ENCODE measurements at places on chromosomes 2 and 18.
A peak's percentile ranks its signal among the peaks of the same experiment; 100 is the strongest.

DNA sequence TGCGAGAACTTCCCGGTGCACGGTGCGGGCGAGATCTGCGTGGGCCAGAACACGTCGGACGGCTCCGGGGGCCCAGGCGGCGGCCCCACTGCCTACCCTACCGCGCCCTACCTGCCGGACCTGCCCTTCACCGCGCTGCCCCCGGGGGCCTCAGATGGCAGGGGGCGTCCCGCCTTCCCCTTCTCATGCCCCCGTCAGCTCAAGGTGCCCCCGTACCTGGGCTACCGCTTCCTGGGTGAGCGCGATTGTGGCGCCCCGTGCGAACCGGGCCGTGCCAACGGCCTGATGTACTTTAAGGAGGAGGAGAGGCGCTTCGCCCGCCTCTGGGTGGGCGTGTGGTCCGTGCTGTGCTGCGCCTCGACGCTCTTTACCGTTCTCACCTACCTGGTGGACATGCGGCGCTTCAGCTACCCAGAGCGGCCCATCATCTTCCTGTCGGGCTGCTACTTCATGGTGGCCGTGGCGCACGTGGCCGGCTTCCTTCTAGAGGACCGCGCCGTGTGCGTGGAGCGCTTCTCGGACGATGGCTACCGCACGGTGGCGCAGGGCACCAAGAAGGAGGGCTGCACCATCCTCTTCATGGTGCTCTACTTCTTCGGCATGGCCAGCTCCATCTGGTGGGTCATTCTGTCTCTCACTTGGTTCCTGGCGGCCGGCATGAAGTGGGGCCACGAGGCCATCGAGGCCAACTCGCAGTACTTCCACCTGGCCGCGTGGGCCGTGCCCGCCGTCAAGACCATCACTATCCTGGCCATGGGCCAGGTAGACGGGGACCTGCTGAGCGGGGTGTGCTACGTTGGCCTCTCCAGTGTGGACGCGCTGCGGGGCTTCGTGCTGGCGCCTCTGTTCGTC, 1.7 kb downstream of the FZD7 start:
- DNase-seq, result no peak

DNA sequence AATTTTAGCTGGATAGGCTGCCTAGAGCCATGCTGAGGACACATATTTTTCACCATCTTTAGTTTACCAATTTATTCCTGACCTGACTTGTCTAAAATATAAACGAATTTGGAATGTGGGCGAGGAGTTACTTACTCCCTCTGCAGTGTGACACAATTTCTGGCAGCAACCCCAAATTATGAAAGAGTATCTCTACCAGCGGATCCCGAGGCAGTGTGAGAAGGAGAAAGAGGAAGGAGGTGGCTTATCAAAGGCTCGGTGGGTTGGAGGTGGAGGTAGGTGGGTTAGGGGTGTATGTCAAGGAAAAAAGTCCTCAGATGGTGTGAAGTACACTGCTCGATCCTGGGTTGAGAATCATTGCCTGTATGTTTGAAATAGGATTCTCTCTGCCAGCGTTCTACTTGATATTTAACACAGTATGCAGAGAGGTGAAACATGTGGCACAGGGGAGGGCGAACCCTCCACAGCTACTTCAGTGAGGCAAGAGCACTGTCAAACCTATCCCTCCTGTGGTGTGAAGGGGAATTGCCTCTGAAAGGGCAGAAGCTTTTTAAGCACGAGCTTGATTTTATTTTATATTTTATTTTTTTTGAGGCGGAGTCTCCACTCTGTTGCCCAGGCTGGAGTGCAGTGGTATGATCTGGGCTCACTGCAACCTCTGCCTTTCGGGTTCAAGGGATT, 76.0 kb downstream of the RFTN2 start:
- no peak for DNase-seq

DNA sequence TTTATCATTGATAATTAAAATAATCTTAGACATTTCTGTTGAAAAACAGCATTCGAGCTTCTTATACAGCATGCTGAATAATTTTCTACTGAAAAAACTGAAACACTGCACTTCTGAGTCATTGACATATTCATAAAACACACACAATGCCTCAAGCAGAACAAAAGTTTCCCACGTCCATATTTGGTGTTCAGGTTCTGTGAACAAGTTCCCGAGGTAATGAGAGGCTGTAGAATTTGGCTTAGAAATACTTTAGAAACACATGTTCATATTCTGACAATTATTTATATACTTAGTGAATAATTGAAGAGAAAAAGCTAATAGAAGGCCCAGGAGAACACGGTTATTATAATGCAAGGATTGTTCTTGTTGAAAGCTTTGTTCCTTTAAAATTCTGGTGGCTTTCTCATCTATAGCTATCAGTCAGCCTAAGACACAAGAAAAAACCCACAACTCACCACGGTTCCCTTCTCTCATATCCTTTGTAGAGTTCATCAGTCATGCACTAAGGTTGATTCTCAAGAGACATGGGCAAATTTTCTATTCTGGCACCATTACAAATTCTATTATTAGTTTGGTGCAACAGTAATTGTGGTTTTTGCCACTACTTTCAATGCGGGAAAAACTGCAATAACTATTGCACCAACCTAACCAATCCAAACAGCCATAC, 194.4 kb downstream of the TMX3 start:
- DNase-seq, result peak; percentile 31

DNA sequence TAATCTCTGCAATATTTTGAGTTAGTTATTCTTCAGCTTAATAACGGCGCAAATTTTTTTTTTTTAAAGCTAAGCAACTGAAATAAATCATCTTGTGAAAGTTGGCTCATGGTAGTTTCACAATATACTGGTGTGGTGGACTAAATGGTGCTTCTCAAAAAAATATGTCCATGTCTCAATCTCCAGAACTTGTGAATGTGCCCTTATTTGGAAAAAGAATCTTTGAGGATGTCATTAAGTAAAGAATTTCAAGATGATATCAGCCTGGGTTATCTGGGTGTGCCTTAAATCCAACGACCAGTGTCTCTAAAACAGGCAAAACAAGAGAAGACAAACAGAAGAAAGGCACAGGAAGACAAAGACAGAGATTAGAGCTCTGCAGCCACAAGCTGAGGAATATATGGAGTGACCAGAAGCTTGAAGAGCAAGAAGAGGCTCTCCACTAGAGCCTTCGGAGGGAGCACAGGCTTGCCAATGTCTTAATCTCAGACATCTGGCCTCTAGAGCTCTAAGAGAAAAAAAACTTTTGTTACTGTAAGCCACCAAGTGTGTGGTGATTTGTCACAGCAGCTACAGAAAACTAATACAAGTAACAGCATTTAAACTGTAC, 71.4 kb downstream of the HNMT start:
- peak; percentile 28 for DNase-seq

DNA sequence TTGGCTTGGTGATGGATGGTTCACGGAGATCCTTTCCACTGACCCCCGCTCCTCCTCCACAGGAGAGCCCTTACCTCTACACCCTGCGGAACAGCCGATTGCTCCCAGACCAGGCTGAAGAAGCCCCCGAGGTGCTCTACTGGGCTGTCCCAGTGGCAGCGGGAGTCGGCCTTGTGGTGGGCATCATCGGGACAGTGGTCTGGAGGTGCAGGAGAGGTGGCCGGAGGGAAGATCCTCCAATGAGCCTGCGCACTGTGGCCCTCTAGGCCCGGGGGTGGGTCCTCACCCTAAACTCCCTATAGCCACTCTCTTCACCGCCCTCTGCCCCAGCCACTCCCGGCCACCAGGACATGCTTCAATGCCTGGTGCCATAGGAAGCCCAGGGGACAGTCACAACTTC, 108.8 kb upstream of the PPP1CB start:
- no peak for DNase-seq

- no peak for DNase-seq
These were observed 119.4 kb downstream of the COPS8 start for GRCh38 chr2:237205043-237205541.

DNA sequence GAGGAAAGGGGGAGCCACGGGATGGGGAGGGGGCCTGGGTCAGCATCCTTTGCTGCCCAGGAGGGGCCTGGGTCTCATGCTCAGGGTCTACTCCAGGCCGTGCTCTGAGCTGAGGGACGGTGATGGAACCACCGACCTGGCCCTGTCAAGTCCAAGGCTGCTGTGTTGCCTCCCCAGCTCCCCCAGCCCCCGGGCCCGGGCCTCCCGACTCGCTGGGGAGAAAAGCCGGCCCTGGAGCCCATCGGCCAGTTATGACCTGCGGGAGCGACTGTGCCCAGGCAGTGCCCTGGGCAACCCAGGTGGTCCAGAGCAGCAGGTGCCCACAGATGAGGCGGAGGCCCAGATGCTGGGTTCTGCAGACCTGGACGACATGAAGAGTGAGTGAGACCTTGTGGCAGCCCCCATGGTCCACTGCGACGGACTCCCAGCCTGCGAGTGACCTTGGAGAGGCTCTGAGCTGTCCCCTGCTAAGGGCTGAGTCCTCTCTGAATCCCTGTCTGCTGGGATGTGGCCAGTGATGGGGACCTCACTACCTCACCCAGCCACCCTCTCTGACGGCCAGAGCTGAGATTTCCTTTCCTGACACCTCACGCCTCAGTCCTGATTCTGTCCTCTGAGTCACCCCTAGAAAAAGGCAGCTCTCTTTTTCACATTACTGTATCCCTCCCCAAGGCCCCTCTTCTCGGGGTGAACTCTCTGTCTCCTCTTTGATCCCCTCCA, 2.7 kb downstream of the SLC4A3 start:
- no peak for DNase-seq

DNA sequence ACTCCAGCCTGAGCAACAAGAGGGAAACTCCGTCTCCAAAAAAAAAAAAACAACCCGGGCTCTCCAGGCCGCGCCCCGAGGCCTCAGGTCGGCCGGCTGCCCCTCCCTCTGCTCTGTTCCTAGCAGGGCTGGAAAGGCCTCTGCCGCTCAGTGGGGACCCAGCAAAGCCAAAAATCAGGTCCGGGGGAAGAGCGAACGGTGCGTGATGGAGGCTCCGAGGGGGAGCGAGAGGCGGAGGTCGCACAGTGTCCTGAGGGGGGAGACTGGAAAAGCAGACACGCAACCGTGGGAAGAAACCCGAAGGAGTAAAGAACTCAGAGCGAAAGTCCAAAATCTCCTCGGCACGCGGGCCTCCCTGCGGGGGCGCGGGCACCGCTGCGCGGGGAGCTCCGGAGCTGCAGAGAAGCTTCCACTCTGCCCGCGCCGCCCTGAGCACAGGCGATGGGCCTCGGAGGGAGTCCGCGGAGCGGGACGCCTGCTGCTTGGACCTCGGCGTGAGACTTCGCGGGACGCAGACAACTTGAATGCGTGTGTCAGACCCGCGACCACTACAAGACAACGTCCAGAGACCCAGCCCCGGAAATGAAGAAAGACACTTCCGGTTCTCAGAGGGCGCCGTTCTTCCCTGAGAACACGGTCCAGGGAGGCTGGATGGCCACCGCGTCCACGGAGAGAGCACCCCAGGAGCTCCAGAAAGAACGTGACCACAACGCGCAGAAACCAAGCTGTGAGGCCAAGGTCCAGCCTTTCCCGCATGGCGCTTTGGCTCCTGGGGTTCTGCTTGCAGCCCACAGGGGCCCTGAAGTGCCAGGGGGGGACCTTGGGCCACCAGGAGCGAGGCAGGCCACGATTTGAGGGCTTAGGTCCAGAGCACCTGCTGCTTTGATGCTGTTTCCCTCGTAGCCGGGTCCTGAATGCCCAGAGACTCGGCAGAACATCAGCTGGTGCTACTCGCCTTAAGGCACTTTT, 219.8 kb downstream of the DPP10 start:
- DNase-seq, result no peak

DNA sequence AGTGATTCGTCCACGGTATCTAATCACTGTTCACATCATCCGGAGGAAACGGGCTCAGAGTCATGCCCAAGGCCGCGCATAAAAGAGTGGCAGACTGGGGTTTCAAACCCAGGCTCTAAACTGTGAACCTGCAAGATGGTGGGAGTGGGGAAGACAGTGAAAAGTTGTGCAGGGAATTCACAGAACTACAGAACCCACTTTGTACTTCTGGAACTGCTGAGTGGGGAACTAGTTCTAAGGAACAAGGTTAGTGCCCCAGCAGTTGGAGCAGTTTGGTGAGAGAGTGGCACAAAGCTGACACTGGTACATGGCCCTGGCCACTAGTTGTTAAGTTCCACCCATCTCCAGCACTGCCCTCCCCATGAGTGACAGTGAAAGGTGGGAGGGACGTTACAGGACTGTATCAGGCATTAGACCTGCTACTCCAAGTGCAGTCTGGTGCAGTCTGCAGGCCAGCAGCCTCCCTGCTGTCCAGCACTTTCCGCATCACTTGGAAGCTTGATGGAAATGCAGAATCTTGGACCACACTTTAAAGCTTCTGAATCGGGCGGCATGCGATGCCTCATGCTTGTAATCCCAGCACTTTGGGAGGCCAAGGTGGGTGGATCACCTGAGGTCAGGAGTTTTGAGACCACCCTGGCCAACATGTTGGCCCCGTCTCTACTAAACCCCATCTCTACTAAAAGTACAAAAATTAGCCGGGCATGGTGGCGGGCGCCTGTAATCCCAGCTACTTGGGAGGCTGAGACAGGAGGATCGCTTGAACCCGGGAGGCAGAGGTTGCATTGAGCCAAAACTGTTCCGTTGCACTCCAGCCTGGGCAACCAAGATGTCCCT, 47.3 kb downstream of the C2orf42 start:
- DNase-seq, result no peak

DNA sequence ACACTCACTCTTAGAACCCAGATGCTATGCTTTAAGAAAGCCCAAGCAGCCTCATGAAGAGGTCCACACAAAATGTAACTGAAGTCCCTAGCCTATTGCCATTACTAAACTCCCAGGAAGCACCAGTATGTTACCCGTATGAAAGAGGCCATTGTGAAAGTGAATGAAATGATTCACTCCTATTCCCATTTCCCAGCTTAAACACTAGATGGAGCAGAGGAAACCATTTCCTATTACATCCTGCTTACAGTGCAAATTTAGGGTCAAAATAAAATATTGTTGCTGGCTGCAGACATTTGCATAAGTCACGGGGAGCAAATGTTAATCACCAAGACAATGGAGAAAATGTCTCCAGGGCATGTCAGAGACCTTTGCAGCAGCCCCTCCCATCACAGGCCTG, 989.7 kb upstream of the CRIM1 start:
- no peak for DNase-seq

GRCh38 chr2:164786787-164787186, 54.8 kb downstream of the COBLL1 start:
- DNase-seq, result no peak

DNA sequence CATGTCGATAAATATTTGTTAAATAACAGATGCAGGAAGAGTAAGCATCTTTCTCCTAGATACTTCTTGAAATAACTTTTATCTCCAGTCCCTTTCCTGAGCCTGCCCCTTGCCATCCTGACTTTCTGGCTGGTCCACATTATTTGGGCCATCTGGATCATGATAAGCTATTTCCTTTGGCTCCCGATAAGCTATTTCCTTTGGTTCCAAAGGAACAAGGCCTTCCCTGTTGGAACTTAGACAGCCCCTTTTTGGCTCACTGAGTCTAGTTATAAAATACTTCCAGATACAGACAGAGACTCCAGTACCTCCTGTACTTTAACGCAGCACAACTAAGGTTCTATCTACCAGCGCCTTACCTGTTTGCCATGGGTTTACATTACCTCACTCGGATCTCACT, 205.3 kb upstream of the CCDC150 start:
- DNase-seq, result no peak

GRCh38 chr2:3489764-3490115, 29.6 kb downstream of the ADI1 start:
- no peak for DNase-seq

All from AG04449 (cell line).